Stimulated activated CD8-positive, alpha-beta memory T cell treated with anti-CD3 and anti-CD28 coated beads, Interleukin-15, amount 100 ng/mL, for 24 hours (primary cell): ENCODE measurements at places on chromosomes 5 and 9.

- no peak for DNase-seq
These were observed 71.0 kb upstream of the ICE1 start for GRCh38 chr5:5351288-5351979.

DNA sequence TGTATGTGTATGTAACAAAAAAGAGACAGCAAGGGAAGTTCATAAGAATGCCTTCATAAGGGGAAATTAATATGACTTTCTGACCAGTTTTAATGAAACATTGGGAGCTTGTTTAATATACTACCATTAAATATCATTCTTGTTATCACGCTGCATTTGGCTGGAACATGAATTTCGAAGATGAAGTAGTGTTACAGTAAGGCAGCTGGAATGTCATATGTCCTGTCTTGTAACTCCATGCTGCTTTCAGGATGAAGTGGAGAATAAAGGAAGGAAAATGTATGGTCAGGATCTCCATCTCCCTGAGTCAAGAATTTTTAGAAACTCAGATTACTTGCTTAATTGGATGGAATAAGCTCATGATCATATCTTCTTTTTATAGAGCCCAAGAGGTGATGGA, 61.5 kb upstream of the DMAC1 start:
- DNase-seq: no peak

DNA sequence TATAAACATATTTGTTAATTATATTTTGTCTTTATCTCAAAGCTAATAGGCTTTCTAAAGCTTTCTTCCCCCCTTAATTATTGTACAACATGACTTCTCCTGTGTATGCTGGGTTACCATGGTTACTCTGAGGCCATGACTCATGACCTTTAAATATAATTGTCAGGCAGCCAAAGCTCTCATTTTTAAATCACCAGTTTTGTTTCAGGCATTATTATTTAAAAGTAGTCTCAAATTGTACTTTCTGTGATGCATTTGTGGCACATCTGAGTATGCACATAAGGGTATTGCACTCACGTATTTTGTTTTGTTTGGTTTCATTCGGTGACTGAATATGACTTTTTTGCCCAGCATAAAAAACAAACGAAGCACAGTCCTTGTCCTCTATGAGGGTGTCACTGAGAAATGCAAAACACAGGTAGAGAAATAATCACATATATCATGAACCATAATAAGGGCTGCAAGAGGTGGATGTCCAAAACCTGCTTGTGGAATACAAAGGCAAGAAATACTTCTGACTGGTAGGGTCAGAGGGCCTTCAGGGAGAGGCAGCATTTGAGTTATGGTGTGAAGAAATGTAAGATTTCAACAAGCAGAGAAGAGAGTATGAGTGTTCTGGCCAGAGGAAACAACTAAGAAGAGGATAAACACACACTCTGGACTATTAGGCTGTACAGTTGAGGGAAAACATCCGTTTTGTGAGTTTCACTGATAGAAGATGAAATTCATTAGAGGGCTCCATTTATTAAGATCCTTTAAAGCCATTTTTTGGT, 2.1 kb downstream of the CCDC192 start:
- no peak for DNase-seq

- no peak for DNase-seq
These were observed 621 bp downstream of the CEP72 start for GRCh38 chr5:612498-613424.

GRCh38 chr9:71096421-71097108, 24.9 kb downstream of the TRPM3 start:
- no peak for DNase-seq

DNA sequence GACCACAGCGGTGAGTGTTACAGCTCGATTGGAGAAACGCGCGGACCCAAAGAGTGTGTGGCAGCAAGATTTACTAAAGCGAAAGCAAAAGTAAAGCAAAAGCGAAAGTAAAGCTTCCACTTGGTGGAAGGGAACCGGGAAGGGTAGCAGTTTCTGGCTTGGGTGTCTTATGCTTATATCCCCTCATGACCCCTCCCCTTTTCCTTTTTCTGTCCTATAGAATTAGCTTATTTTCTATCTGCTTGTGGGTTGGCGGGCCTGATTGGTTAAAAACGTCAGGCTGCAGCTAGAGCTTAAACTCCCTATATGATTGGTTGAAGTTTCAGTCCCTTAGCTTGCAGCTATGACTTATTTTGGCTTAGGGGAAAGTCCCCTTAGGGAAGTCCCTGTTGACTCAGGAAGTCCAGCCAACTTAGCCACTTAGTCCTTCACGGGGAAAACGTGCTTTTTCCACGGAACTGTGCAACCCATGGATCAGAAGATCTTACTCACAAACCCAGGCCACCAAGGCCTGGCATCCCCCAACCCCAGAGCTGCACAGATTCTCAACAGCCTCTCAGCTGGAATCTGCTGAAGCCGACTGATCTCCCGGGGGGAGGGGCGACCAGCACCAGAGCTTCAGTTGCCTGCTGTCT, 114.2 kb upstream of the ADAMTS16 start:
- DNase-seq: no peak

- DNase-seq: no peak
These were observed 118.7 kb downstream of the DIRAS2 start for GRCh38 chr9:90523958-90524357.

- DNase-seq: no peak
These were observed 8.9 kb downstream of the F2R start for GRCh38 chr5:76724871-76725270.

GRCh38 chr5:53360811-53361210, 119.6 kb upstream of the FST start:
- DNase-seq: no peak

- no peak for DNase-seq
These were observed 52.8 kb downstream of the IRF1 start for GRCh38 chr5:132437604-132438266.

DNA sequence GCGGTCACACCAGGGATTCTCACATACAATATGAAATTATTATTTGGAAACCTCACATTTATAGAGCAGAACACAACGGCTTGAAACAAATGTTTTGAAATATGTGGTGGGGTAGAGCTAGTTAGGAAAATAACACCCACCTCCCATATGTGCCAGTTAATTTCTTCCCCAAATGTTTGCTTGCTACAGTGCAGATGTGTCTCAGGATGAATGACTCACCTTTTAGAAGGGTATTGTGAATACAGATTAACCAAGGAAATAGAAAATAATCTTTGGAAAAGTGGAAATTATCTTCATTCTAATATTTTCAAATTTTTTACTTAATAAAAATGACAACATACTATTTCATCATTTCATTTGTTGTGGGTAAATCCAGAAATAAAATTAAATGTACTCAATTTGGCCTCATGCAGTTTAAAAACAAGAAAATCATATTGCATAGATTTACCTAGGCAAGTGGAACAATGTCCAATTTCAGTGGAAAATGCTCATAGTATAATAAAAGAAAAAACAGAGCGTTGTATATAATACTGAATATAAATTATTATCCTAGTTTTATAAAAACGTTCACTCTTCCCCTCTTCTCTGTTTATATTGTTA, 39.3 kb upstream of the RICTOR start:
- no peak for DNase-seq

GRCh38 chr5:149474198-149474597, 77.0 kb downstream of the CSNK1A1 start:
- no peak for DNase-seq

DNA sequence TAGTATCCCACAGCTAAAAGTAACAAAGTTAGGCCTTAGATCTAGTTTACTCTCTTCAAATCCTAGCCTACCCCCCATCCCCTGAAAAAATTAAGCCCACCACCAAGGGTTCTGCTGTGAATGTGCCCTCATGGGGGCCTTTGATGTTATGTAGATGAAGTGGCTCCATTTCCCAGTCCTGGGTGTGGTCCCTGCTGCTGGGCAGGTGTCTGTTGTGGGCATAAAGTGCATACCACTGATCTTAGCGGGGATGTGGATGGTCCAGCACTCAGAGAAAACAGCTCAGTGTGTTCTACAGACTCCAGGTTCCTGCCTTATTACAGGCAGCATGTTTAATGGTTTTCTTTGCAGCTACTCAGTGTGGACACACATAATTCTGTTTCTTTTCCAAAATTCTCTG, 1.9 kb downstream of the PCBD2 start:
- no peak for DNase-seq
